Stimulated activated CD4-positive, alpha-beta T cell treated with anti-CD3 and anti-CD28 coated beads, Interleukin-4, amount 100 ng/mL, for 1 hour (primary cell): ENCODE measurements at places on chromosomes 2 and 18.

DNA sequence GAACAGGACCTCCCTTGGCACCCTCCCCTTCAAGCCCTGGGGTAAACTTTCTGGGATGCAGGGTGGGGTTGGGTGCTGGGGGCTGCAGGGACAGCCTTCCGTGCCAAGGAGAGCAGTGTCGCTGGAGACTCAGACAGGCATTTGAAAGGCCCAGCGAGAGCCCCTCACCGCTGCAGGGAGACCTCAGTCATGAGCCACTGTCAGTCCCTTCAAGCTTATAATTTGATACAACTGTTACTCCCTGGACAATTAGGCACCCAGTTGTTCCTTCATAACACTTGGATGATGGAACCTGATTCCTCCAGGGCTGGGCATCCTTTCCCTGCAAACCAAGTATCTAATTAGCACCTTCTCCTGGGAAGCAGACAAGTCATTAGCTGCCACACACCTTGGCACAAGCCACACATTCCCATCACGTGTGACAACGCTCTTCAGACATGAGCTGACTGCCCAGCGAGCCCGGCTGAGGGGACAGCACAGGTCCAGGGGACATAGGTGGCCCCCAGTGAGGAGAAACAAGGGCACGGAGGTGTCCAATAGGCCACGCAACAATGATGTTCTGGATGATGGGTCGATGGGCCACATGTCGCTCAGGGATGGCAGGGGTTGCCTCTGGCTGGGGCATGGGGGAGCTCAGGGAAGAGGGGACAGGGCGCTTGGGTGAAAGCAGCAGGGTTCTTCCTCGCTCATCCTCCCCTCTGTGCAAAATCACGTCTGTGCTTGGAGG, 59.6 kb downstream of the KCNF1 start:
- DNase-seq, result no peak

- DNase-seq, result no peak
Observed at GRCh38 chr2:164793529-164793928, 48.1 kb downstream of the COBLL1 start.

DNA sequence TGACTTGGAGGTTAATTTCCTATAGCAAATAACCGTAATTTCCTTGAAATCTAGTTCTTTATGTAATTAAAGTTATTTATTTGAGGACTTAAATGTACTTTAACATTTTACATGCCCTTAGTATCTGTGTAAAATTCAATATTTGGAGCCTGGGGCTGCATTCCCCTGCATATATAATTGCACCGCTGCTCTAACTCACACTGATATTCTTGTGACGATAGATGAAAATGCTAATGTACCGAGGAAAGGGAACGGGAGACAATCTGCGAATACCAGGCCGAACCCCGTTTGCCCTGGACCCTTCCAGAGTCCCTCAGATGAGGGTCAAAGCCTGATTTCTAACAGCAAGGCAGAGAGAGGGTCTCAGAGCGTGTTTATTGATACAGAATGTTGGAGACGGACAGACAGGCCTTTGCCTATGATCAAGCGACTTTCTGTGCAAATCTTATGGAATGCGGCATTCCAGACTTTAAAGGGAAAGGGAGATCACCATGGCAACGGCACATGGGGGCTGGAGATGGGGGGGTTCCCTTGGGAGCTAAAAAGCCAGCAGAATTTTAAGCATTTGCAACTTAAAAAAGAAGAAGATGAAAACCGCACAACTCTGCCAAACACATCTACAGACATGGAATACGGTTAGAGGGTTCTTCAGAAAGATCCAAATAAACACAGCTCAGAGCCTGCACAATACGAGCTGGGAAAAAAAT, 57.6 kb upstream of the TWIST2 start:
- no peak for DNase-seq

GRCh38 chr2:191539068-191539467, 138.9 kb upstream of the NABP1 start:
- peak; percentile 24 for DNase-seq

- peak; percentile 75 for DNase-seq
Observed at GRCh38 chr2:9813312-9814128, 29.8 kb upstream of the TAF1B start.

DNA sequence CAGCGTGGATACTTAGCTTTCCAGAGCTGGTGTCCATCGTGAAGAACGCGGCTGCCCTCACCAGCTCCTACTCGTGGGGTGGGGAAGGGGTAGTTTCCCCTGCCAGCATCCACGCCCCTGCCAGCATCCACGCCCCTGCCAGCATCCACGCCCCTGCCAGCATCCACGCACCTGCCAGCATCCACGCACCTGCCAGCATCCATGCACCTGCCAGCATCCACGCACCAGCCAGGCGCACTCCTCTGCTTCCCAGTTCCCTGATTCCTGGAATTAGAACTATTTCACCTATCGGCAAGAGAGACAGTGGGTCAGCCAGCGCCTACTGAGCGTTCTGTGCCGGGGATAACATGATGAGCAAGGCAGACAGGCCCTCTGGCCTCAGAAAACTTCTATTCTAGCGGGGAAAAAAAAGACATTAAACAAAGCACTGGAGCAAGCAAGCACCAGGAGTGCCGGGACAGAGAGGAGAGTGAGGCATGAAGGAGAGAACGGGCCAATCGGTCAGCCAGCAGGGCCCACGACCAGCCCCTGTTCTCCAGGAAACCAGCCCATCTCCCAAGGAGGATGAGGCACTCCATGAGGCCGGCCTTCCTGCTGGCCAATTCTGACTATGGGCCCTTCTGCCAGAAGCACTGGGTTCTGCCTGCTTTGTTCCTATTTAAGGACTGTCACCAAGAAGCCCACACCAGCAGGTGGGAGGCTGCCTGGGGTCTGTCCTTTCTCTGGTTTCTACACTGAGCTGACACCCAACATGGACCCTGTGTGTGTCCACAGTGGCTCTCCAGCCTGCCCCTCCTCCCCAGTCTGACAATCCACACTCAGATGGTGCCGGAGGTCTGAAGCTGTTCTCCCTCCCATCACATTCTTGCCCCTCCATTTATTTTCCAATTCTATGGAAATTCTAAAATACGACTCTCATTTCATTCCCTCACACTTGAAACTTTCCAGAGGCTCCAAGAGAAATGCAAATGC, 78.4 kb upstream of the SALL3 start:
- DNase-seq, result no peak

DNA sequence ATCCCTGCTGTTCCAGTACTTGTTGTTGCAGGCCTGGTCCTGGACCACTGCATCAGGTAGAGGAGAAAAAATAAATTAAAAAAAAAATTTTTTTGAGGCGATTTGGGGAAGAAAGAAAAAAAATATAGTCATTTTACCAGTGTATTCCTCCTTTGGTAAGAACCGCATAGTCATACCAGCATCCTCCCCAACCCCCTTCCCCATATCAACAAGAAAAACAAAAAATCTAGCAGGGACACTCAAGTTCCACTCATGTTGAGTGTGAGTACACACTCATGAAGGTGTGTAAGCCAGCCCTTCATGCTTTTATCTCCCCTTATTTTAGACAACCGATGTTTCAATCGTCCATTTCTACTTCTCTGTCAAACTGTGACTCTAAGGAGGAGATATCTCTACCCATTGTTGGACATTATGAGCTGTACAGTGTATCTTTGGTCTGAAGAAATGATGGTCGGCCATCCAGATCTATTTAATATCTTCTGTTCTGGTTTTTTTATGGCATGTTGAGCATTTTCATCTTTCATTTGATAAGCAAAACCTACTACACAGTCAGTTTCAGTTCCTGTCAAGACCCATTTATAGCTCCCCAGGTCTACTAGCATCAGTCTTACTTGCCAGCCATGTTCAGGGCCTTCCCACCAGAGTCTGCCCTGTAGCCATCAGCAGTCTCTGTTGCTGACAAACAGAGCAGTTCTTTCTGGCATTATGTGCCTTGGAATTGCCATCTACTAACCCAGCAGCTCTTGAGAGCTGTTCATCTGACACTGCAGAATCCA, 20.0 kb downstream of the ELP2 start:
- DNase-seq, result no peak
